GM13976 (cell line): ENCODE measurements at places on chromosomes 7 and 10.

DNA sequence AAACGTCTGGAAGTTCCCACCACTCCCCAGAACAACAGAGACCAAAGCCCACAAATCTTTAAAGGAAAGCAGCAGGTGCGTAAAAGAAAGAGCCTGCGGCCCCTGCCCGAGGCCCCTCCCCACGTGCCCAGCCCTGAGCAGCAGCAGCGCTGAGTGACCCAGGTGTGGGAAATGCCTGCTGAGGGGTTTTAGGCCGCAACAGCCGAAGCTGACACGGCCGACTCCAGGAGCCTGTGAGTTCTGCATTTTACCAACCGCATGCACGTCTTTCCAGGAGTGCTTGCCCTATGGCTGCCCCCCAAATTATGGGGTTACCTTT, 1.6 kb upstream of the KNDC1 start:
- no peak for DNase-seq

- DNase-seq, result no peak
These were observed 286.7 kb downstream of the OTUD1 start for GRCh38 chr10:23725548-23725947.

- no peak for DNase-seq
These were observed 1.8 kb downstream of the LLCFC1 start for GRCh38 chr7:142940966-142941535.

DNA sequence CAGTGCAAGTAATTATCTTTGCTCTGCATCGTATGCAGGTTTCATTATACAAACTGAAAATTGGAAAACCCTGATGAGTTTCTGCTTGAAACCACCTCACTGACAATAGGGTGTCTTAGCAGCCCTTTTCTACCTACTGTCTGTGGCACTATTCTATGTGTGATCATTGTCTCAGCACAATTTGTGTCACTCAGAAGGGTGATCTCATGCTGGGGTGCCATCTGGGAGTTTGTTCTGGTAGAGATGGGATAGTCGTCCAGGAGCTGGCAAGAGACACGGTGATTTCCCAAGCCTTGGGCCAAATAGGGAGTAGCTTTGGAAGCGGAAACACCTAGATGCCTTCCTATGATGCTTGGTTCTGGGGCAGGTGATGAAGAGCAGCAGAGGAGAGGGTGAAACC, 186.3 kb downstream of the FRMD4A start:
- DNase-seq, result no peak

DNA sequence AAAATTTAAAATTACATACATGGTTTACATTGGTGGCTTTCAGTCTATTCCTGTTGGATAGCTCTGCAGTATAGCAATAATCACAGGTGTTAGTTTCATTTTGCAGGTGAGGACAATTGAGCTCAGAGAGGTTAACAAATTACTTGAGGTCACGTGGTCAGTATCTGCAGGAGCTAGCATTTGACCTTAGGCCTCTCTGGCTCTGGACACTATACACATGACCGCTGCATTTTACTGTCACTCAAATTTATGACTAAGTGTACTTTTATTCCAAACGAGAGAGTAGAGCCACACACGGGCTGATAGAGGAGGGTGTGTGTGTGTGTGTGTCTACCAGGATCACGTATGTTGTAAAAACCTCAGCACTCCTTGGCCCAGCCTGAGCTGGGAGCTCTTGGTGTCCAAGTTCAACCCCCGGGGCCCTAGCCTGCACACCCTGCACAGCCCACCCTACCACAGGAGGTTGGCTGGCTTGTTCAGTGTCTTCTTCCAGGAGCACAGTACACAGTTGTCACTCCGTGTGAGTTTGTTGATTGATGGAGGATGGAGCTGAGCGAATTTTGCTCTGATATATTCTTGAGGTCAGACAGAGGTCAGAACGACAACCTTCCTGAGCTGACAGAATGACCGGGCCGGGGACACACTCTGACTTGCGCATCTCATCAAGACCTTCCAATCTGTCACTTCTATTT, 272.7 kb downstream of the GFRA1 start:
- no peak for DNase-seq

DNA sequence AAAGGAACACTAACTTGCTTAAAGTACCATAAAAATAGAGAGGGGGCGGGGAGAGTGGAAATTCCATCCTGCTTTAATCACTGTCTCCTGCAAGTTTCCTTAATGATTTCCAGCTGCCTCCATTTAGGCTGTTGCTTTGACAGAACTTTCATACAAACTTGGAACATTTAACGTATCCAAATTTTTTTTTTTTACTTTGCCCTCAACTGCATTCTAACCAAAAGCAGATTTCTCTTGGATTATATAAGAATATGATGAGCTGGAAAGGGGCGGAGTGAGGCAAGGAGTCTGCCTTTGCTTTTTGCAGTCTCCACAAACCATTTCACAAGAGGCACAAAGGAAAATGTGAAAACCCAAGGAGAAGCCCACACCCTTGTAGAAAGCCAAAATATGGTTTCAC, 46.6 kb upstream of the COL1A2 start:
- DNase-seq, result no peak

DNA sequence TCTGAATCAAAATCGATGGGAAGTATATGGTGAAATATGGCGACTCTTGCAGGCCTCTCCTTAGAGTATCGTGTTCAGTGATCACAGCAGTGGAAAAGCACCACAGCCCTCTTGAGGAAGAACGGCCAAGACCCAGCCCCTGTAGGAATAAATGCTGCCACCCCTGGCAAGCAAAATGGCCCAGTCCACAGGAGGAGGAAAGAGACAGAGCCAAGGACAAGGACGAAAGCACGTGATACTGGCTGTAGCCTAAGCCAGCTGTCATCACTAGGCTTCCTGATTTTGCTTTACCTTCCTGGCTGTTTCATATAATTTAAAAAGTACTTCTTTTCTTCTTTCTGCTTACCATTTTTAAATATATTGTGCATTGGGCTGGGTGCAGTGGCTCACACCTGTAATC, 395.0 kb upstream of the SHH start:
- no peak for DNase-seq

DNA sequence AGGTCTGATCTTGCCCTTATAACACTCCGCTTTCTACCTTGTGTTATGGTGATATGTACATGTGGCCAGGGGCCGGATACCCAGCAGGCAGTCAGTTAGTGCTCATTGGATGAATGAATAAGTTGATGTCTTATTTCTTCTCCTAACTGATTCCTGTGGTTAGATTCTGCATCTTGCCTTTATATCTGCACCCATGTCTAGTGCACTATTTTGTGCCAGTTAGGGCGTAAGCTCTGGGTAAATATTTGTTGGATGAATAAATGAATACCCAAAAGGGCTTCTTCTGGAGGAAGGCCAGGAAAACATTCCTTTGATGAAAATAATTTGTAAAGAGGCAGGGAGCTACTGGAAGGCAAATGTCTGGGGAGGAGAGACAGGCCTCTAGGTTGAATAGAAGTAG, 148.2 kb downstream of the CHN2 start:
- DNase-seq, result no peak

- no peak for DNase-seq
These were observed 20.0 kb upstream of the CXCL12 start for GRCh38 chr10:44404741-44405437.

GRCh38 chr10:28254290-28254985, 48.4 kb downstream of the MPP7 start:
- no peak for DNase-seq

GRCh38 chr7:37601321-37601720, 82.2 kb upstream of the GPR141 start:
- no peak for DNase-seq

GRCh38 chr7:151494298-151495284, 25.1 kb downstream of the RHEB start:
- no peak for DNase-seq

GRCh38 chr10:5291501-5292195, 73.1 kb upstream of the UCN3 start:
- DNase-seq, result no peak
